ENCODE measurements at places on chromosomes 3 and 15.

DNA sequence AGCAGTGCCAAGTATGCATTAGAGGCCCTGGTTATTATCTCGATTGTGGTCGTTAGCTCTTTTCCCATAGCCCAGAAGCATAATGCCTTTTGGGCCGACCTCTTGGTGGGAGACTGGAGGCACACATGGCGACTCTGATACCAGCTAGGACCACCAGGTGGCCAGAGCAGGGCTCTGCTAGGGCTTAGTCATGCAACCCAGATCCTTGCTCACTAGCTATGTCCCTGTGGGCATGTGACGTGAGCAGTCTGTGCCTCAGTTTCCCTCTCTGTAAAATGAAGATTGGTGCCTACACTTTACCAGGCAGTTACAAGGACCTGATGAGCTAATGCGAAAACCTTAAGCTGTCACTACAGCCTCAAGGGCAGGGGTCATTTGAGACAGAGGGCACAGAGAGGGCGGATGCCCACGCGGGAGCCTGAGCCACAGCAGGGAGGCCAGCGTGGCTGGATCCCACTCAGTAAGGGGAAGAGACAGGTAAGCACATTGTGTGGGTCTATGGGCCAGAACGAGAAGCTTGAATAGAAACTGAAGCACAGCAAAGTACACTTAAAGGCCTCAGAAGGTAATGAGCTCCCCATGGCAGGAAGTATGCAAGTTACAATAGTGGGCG, 8.8 kb downstream of the KLF15 start:
- DNase-seq, result no peak

DNA sequence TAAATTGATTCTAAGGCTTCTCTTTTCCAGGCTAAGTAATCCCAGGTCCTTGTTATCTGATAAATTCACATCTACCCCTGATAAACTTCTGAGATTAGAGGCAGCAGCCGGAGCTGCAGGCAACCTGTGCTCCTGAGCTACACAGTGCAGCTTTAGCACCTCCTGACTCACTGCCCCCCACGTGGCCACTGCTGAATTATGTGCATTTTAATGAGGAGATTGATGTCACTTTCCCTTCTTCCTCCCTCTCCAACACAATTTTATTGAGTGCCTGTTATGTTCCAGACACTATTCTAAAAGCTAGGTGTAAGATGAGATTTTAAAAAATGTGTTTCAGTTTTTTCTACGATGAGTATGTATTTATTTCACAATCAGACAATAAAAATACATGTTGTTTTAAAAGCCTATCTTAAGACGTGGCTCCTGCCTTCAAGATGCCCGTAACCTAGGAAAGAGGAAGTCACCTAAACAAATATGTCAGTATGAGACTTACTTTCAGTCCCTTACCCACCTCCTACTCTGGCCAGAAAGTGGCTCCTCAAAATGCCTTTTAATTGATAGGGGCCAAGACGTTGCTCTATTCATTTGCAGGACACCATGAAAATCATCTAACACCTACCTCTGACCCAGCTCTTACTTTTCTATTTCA, 161.5 kb upstream of the PFN2 start:
- DNase-seq, result no peak

GRCh38 chr3:124562769-124563168, 167.5 kb upstream of the UMPS start:
- DNase-seq, result no peak

DNA sequence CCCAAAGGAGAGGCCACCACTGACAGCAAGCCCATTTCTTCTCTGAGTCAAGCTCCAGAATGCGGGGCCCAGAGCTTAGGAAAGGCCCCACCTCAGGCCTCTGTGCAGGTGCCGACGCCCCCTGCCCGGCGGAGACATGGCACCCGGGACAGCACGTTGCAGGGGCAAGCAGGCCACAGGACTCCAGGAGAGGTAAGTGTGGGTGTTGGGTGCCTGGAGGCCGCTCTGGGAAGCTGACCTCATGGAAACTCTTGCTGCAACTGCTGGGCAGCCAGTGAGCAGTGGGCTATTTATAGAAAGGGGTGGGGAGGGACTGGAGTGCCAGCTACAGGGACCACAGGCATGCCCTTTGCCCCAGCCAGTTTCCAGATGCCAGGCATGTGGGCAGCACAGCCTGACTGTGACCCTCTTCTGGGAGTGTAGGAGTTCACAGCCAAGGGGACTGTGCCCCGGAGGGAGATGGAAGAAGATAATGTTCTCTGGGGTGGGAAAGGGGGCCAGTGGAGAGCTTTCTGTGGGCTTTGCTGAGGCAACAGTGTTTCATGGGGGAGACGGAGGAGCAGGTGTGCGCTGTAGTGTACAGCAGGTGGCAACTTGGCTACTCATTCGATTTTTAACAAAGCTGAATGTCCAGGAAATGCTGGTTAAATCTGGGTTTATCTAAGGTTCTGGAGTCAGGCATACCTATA, 23.7 kb downstream of the ALPK3 start:
- DNase-seq, result no peak

DNA sequence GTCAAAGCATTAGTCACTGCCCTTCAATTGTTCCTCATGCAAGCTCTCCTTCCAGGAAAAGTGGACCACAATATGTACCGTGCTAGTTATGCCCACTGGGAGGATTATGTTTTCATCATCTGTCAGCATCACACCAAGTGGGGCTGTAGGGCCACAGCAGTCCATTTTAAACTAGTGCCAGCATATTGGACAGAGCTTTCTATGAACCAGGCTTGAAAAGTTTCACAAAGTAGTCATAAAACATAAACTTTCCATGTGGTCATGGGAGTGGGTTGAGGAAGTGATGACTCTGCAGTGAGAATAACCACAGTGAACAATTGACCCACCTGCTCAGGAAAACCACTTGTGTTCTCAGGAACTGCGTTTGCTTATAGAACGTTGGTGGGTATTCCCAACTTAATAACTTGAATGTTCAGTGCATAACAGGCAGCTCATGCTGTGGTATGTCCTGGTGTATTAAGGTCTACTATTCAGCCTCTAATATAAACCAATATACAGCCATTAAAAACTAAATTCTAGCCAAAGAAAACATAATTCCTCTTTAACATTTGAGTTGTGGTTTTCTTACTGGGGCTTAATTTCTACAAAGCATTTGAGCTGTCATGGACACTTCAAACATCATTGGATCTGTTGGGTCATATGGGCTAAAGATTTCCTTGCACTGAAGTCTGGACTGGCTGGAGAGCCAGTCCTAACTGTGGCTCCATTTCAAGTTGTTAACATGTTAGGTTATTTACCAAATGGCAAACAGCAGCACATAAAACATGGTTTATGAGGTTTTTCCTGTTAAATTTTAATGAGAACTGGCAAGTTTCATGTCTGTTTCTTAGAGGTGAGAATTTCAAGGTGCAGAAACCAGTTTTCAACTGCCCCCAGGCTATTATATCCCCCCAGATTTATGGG, 274.1 kb downstream of the OTOL1 start:
- DNase-seq, result no peak

DNA sequence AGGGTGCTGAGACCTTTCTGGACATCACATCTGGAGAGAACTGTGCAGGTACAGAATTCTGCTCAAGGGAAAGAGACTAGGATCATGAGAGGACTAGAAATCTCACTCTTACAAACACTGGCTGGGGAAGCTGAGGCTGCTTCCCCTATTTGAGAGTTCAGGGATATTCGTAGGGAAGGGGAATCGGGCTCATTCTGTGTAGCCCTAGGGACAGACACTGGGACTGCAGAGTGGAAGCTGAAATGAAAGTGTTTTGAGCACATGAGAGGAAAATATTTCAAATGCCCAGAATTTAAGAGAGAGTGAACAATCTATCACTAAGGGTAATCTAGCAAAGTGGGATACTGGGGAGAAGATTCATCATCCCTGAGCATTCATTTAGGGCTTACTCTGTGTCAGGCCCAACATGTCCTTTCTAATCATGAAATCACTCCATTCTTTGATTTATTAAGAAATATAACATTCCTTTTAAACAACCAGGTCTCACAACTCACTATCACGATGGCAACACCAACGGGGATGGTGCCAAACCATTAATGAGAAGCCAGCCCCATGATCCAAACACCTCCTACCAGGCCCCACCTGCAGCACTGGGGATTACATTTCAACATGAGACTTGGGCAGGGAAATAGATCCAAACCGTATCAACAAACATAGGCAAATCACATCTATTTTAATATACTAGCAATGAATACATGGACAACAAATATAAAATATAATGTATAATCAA, 63.0 kb downstream of the CPN2 start:
- no peak for DNase-seq

DNA sequence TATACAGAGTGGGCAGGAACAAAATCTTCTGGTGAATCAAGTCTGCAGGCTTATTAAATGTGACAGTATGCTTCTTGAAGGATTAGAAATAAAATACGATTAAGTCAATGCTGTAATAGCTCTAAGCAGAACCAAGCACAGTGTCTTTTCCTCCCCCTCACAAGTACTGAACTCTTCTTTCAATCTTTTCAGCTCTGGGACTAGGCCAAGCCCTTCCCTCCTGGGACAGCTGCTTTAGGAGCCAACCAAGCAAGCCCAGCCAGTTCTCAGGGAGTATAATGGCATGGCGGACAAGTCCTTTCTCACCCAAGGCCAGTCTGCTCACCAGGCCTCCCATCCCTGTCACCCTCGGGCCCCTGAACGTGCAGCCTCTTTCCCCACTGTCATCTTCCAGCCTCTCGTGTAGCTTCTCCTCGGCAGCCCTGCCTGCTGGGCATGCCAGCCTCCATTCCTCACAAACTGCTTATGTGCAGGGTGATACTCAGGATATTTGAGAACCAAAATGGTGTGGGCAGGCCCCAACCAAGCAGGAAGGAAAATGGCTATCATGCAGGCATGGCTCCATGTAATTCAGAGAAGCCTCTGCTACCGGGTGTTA, 8.4 kb upstream of the PPP1R2 start:
- no peak for DNase-seq

DNA sequence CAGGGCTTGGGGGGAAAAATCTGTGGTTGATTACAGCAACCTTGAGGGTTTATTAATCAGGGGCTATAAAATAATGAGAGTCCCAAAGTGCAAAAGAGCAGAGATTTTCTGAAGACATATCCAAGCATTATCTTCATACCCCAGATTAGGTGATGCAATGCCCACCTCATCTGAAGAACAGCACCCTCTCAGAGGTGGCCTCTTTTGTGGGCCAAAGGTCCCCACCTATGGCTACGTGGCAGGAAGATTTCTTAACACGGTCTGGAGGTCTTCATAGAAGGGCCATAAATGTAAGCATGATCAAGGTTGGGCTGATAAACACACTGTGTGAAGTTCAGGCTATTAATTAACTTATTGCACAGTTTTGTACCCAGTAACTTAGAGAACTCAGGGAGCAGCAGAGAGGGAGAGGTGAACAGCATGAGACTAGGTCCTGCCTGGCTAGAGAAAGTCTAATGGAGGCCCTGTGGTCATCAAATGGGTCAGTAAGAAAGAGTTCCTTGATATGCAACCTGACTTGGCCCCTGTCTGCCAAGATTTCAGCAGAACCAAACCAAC, 29.6 kb upstream of the RBP2 start:
- no peak for DNase-seq

DNA sequence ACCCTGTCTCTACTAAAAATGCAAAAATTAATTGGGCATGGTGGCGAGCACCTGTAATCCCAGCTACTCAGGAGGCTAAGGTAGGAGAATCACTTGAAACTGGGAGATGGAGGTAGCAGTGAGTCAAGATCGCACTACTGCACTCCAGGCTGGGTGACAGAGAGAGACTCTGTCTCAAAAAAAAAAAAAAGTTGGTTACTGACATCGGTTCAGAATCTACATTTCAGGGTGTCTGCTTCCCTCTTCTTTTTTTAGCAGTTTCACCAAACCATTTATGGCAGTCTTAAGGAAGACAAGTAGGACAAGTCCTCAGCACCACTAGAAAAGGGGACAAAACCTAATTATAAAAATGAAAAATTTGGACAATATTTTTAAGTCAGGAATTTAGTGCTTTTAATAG, 3.3 kb upstream of the USP4 start:
- DNase-seq, result no peak

DNA sequence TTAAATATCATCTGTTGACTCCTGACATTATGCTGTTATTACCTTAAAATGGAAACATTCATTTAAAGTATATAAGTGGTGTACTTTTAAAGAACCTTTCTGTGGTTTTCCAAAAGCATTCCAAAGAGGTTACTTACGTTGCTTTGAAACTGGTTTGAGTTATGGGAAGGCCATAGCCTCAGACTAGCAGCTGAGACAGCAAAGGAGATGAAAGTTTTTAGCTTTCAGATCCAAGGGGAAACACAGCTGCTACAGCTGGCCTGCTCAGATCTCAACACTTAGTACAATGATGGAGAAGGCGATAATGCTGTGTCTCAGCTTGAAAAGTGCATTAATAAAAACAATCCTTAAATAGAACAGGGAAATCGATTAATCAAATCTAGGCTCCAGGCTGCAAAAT, 921.1 kb downstream of the ROBO1 start:
- no peak for DNase-seq

DNA sequence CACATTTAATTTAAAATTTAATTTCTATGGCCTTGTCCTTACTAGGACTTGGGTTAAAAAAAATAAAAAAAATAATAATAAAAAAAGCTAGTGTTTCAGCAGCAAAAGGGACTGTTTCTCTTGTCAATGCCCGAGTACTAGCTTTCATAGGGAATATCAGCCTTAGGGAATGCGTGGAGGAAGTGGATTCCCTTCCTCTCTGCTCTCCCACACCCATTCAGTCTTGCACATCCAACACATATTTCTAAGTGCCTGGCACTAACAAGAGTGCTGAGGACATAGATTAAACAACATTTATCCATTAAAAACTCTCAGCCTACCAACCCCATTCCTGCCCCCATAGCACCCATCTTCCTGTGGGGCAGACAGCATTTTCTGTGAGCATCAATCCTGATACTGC, 6.2 kb downstream of the ZNF385D start:
- DNase-seq, result no peak

DNA sequence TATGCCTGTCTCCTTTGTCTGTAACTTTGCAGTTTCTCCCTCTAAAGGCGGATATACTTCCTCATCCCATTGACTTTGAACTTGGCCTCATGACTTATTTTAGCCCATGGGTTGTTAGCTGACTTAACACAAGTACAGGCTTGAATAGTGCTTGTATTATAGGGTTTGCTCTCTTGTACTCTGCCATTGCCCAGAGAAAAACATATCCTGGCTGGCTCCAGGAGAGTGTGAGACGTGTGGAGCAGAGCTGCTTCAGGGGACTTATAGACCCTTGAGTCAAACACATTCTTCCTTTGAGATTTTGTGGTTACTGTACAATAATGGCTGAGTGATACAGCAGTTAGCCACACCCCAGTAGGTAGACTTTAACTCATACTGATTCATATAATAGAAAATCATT, 124.0 kb downstream of the RAP2B start:
- DNase-seq, result no peak

DNA sequence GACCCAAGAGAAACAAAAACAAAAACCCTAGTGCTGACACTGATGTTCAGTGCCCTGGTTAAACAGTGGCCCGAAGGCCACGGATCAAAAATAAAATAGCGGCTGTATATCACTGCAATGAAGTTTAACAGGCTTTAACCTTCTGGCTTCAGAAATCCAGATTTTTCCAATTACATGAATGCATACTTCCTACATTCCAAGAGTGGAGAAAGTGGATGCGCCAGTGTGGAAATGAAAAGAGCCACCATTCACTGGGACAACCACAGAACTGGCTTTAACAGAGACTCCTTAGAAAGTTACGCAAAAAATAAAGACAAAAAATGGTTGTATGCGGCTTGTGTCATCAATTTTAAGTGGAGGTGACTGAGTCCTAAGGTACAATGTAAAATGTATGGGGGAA, 522.2 kb downstream of the FHIT start:
- no peak for DNase-seq
